ENCODE measurements at places on chromosomes 4 and X. TPM values are rescaled to one million over a fixed set of nuclear protein-coding genes. Genes with fewer than 3 reads are reported as not detected.

- no peak for DNase-seq
Observed at GRCh38 chr4:168908093-168908492, 102.0 kb downstream of the CBR4 start.

DNA sequence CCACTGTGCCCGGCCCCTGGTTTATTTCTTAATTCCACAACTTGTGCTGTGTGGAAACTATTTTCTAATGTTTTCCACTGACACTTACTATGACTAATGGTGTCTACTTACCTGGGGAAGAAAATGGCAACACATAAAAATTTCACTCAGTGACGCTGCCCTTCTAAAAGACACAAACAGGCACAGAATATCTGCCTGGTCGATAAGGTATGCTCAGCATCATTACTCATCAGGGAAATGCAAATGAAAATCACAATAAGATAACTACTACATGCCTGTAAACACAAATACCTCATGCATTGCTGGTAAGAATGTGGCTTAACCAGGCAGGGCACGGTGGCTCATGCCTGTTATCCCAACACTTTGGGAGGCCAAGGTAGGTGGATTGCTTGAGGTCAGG, 61.6 kb downstream of the UBE2K start:
- no peak for DNase-seq

Gene AGA
- 22.1 TPM for total RNA-seq

GRCh38 chr4:2442175-2442993, 23.6 kb downstream of the CFAP99 start:
- no peak for DNase-seq

DNA sequence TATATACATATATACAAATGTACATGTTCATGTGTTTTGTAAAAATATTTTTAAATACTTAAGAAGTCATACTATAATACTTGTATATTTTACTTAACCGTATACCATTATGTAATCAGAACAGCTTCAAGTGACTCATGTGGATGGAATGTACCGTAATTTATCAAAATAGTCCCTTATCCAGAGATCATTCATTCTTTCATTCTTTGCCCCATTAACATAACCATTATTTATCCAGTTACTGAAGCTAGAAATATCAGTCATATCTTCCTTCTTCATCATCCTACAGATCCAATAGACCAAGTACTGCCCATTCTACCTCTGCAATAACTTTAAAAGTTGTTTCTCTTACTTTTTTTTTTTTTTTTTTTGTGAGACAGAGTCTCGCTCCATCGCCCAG, 164.2 kb downstream of the MAB21L2 start:
- no peak for DNase-seq

Gene FAM53A
- total RNA-seq, result 1.3 TPM

Gene SLC9B2
- total RNA-seq, result 25.6 TPM

GRCh38 chr4:107806196-107806595, 18.5 kb upstream of the SGMS2 start:
- no peak for DNase-seq

All from activated CD4-positive, alpha-beta memory T cell treated with anti-CD3 and anti-CD28 coated beads for 36 hours (primary cell).